ENCODE measurements at places on chromosomes 5 and 9.

DNA sequence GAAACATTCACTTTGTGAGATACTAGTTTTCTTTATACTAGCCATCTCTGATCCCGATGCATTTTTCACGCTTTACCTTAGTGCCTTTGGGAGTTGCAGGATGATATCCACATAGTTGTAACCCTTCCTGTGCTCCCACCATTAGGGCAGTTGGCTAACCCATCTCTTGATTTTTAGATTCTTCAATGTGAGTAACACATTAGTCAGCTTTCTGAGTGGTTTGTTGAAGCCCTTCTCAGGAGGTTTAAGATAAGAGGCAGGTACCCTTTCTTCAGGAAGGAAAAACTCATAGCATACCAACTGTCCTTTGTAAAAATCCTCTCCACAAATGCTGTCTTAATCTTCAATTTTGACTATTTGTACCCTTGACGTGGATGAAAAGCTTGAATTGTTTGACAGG, 392.3 kb downstream of the DMAC1 start:
- H3K27ac ChIP-seq = no peak overlapping the region
- no peak overlapping the region for H3K4me3 ChIP-seq
- no peaks in the 10 kb centered on the region for H3K36me3 ChIP-seq
- H3K27me3 ChIP-seq = no peaks in the 10 kb centered on the region

GRCh38 chr5:132177691-132178149, 49.9 kb downstream of the P4HA2 start:
- no peak overlapping the region for H3K4me3 ChIP-seq
- no peak overlapping the region for H3K27ac ChIP-seq
- DNase-seq = no peak
- no peaks in the 10 kb centered on the region for H3K27me3 ChIP-seq

DNA sequence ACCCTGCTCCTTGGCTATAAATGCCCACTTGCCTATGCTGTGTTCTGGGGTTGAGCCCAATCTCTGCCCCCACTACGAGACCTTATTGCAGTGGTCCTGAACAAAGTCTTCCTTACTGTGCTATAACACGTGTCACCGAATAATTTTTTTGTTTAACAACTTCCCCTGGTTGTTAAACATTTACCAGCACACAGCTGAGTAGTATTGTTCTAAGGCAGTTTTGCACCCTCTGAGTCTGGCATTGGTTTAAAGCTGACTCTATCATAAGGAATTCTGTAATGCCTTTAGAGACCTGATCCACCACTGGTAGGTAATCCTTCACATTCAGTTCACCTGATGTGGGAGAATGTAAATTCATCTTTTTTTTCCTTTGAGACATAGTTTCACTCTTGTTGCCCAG, 25.6 kb upstream of the ANKRD31 start:
- no peaks in the 10 kb centered on the region for H3K36me3 ChIP-seq
- no peaks in the 10 kb centered on the region for H3K27me3 ChIP-seq
- no peak overlapping the region for H3K27ac ChIP-seq
- H3K4me1 ChIP-seq = no peaks in the 10 kb centered on the region

- DNase-seq = no peak
- H3K4me1 ChIP-seq = peaks cover 46% of the 10 kb centered on the region
- no peaks in the 10 kb centered on the region for H3K27me3 ChIP-seq
- no peak overlapping the region for H3K4me3 ChIP-seq
Measured at GRCh38 chr5:67493676-67494075, 297.1 kb upstream of the CD180 start.

GRCh38 chr9:133403766-133404453, 13.9 kb downstream of the REXO4 start:
- no peak overlapping the region for H3K4me3 ChIP-seq
- H3K27me3 ChIP-seq = no peaks in the 10 kb centered on the region
- no peaks in the 10 kb centered on the region for H3K4me1 ChIP-seq
- peaks cover 76% of the 10 kb centered on the region for H3K36me3 ChIP-seq

GRCh38 chr5:168332042-168332441, 40.6 kb downstream of the WWC1 start:
- H3K27me3 ChIP-seq = no peaks in the 10 kb centered on the region
- DNase-seq = no peak
- H3K4me1 ChIP-seq = peaks cover 25% of the 10 kb centered on the region
- H3K4me3 ChIP-seq = no peak overlapping the region
- H3K27ac ChIP-seq = no peak overlapping the region
- H3K36me3 ChIP-seq = no peaks in the 10 kb centered on the region

GRCh38 chr9:120393386-120394057, 186.4 kb downstream of the CDK5RAP2 start:
- DNase-seq = no peak
- no peaks in the 10 kb centered on the region for H3K27me3 ChIP-seq
- no peak overlapping the region for H3K27ac ChIP-seq
- H3K36me3 ChIP-seq = peaks cover 27% of the 10 kb centered on the region
- no peak overlapping the region for H3K4me3 ChIP-seq

DNA sequence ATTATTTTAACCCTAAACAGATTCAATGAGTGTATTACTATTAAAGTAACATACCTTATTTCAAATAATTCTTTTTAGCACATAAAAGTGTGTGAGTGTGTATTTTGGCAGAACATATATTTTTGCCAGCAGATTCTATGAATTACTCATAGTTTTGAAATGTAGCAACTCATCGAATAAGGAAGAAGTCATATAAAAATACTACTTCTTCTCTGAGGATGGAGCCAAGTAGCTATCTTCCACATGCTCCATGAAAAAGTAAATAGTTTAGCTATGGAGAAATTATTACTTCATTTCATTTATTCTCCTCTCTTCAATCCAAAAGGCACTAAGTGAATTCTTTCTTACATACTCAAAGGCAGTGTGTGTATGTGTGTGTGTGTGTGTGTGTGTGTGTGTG, 1090.4 kb upstream of the CDH6 start:
- H3K27ac ChIP-seq = no peak overlapping the region
- no peak overlapping the region for H3K4me3 ChIP-seq
- no peak for DNase-seq
- H3K4me1 ChIP-seq = no peaks in the 10 kb centered on the region

DNA sequence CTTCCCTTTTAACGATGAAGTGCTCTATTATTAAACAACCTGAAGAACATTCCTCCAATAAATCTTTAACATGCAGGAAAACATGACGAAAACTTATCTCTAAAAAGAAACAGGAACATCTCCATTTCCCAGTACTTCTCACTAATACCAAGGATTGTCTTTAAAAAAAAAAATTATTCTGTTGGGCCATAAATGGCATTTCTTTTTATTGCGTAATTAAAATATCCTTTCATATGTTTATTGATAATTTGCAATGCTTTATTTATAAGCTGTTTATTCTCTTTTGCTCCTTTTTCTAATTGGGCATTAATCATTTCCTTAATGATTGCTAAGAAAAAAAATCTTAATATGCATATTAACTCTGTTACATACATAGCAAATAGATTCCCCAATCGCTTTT, 18.9 kb downstream of the LIFR start:
- no peak overlapping the region for H3K4me3 ChIP-seq
- DNase-seq = no peak
- no peak overlapping the region for H3K27ac ChIP-seq
- peaks cover 39% of the 10 kb centered on the region for H3K4me1 ChIP-seq

DNA sequence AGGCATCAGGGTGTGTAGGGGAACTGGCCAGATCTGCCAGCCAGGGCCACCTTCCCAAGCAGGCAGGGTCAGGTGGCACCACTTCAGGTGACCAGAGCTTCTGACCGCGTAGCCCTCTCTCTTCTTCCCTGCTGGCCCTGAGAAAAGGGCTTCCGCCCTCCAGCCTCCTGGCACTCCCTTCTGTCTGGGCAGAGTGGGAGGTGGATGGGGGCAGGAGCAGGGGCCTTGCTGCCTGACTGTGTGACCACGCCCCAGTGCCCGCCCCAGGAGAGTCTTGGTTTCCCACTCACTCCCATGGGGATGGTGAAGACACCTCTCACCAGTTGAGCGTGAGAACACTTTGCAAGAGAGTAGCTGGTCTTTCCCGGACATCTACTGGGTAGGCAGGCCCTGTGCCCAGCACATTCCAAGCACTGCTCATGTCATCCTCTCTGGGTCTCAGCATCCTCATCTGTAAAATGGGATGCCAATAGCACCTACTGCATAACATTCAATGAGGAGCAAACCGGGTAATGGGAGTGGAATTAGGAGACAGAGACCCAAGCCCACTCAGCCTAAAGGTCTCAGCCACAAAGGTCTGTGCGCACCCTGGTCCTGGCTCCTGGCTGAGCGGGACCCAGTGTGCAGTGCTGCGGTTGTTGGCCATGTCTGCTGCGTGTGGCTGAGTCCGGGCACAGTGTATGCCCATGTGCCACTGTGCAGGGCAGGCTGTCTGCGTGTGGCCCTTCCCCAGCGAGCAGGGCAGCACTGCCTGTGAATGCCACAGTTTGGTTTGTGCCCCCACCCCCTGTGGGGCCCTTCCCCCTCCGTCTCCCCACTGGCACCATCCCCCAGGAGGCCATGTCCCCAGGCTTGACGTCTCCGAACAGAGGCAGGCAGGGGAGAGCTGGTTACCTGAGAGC, 179.1 kb upstream of the IER5L start:
- H3K27me3 ChIP-seq = no peaks in the 10 kb centered on the region
- H3K27ac ChIP-seq = no peak overlapping the region
- H3K4me1 ChIP-seq = peaks cover 20% of the 10 kb centered on the region
- H3K4me3 ChIP-seq = no peak overlapping the region
- DNase-seq = no peak

GRCh38 chr9:131227112-131227958, 49.0 kb downstream of the FAM78A start:
- H3K36me3 ChIP-seq = peaks cover 61% of the 10 kb centered on the region
- H3K4me1 ChIP-seq = peaks cover 10% of the 10 kb centered on the region
- no peak overlapping the region for H3K27ac ChIP-seq
- DNase-seq = no peak
- H3K4me3 ChIP-seq = no peak overlapping the region
